ENCODE measurements at places on chromosomes 2 and 18.

GRCh38 chr2:113214141-113214540, 40.4 kb downstream of the PSD4 start:
- no peak for DNase-seq

- DNase-seq: no peak
These were observed 130.2 kb upstream of the PID1 start for GRCh38 chr2:229401171-229401865.

GRCh38 chr2:15760232-15760910, 168.7 kb downstream of the DDX1 start:
- no peak for DNase-seq

DNA sequence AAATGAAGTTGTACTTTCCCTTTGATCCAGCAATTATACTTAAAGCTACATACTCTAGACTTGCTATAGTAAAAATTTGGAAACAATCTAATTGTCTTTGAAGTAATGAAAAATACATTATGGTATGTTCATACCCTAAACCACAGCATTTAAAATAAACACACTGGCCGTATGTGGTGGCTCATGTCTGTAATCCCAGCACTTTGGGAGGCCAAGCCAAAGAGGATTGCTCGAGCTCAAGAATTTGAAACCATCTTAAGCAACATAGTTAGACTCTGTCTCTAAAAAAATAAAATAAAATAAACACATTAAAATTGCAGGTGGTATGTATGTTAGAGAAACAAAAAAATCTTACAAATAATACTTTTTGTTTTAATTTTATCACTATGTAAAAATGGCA, 208.1 kb upstream of the KLHL14 start:
- no peak for DNase-seq

GRCh38 chr2:68241732-68242131, 10.6 kb downstream of the PPP3R1 start:
- no peak for DNase-seq

DNA sequence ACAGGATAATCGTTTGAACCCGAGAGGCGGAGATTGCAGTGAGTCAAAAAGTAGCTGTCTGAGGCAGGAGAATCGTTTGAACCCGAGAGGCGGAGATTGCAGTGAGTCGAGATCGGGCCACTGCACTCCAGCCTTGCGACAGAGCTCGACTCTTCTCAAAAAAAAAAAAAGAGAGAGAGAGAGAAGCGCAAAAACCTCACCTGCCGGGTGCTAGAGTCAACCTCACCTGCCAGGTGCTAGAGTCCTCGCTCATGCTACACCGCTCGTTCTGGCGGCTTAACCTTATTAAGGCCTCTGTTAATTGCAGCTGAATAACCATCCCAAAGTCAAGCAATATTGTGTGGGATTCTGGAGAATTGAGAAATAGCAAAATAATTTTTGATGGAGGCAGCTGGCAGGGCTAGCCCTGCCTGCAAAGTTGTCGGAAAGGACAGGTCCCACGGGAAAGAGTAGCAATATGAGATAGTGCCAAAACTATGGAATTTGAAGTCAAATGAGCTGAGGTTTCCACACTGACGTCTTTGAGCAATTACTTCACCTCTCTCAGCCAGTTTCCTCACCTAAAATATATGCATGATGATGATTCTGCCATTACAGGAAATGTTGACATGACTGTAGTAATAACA, 644 bp upstream of the DYM start:
- no peak for DNase-seq

GRCh38 chr2:19542796-19543662, 184.6 kb upstream of the OSR1 start:
- no peak for DNase-seq

GRCh38 chr2:235303499-235304291, 190.1 kb upstream of the AGAP1 start:
- no peak for DNase-seq

GRCh38 chr2:16225545-16225944, 285.2 kb downstream of the MYCN start:
- no peak for DNase-seq

- peak; percentile 3 for DNase-seq
These were observed 34.8 kb upstream of the RND3 start for GRCh38 chr2:150522269-150522668.

- no peak for DNase-seq
These were observed 117.1 kb upstream of the BOD1L2 start for GRCh38 chr18:57029761-57030160.

GRCh38 chr2:204468746-204469429, 76.4 kb upstream of the PARD3B start:
- no peak for DNase-seq

- DNase-seq: no peak
These were observed 87.3 kb downstream of the PDK1 start for GRCh38 chr2:172643142-172643541.
